ENCODE measurements at places on chromosomes 5 and 9.

DNA sequence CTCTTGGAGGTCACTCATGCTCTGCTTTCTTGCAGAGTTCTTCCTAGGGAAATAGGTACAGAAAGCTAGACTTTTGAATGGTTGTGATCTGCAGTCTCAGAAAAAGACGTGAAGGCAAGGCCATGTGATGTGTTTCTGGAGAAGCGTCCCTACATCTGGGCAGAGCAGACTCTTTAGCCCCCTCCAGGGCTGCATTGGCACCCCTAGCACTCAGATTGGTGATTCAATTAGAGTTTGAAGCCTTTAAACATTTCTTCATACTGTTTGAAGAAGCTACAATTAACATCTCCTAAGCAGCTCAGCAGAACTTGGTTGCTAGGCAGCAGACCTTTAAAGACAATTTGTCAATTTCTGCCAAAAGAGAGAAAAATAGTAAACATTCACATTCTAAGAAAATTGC is 21.6 kb downstream of the JADE2 start:
- no peak for DNase-seq

DNA sequence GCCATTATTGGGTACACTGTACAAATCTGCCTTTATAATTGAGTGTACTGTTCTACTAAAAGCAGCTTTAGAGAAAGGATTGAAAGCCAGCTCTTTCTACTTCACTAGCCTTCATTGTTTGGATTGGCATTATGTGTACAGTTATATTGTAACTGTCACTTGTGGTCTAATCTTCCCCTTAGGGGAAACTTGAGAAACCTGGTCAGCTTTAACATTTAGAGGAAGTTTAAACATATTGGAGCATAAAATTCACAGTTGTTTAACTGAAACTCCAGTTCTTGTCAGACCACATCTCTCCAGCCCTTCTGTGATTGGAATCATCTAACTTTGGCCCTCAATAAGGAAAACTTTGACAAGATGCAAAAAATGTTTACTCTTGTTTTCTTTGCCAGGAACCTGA is 24.6 kb downstream of the PIK3R1 start:
- DNase-seq: no peak

DNA sequence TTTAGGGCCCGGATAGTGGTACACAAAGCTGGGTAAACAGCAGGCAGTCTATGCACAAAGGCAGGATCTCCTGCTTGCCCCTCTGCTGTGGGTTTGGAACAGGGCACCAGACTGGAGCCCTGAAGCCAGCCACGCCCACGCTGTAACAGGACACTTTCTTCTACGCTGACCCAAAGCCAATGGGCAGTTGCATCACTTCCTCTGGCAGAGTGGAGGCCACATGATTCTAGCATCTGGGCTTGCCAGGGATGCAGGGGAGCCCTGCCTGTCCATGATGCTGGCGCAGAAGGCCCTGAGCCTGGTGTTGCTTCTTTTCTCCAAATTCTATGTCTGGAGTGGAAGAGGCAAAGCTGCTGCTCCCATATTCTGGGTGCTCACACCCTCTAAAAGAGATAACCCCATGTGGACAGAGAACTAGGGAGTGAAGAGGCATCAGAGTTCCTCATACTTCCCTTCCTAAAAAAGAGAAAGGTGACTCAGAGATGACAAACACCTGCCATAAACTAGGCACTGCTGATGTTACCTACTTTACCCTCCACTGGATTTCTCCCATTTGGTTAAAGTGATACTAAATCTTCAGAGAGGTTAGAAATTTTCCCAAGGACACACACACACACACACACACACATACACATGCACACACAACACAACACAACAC is 260.3 kb upstream of the KLF4 start:
- DNase-seq: peak; percentile 89

- DNase-seq: no peak
These were observed 139.9 kb downstream of the KCTD16 start for GRCh38 chr5:144310621-144311020.

DNA sequence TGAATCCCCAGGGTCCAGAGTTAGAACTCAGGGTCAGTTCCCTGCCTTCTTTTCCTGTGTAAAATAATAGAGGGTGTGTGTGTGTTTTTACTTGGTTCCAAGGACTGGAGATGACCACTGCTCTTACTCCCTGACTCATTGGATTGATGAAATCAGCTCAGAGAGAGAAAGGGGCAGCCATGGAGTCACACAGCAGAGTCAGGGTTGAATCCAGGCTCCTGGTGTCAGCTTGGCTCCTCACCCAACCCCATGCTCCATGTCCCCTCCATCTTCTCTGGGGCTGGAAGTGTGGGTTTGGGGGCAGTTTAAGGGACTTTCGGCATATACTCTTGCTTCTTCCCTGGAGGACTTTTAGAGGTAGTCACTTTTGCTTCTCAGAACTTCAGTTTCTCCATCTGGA is 21.6 kb downstream of the DAB2IP start:
- no peak for DNase-seq

DNA sequence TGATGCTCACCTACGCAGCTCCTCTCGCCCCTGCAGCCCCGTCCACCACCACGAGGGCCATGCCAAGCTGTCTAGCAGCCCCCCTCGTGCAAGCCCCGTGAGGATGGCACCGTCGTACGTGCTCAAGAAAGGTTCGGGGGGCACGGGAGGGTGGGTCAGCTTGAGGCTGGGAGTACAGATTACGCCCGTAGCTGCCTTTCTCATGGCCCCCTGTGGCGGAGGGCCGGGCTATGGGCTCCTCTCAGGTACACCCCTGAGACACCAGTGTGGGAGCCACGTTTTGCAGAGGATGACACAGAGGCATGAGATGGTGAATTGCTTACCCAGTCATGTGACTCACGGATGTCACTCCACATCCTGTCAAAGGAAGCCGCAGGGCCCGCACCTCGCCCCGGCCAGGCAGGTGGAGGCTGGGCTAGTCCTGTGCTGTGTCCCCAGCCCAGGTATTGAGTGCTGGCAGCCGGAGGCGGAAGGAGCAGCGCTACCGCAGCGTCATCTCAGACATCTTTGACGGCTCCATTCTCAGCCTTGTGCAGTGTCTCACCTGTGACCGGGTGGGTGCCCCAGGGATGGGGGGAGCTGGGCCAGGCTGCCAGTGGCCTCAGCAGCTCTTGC is 33.7 kb downstream of the USP20 start:
- DNase-seq: no peak

GRCh38 chr5:118551031-118551430 is 437.3 kb downstream of the DTWD2 start:
- DNase-seq: no peak

- DNase-seq: no peak
These were observed 15.7 kb upstream of the TSSK1B start for GRCh38 chr5:113450462-113450861.

DNA sequence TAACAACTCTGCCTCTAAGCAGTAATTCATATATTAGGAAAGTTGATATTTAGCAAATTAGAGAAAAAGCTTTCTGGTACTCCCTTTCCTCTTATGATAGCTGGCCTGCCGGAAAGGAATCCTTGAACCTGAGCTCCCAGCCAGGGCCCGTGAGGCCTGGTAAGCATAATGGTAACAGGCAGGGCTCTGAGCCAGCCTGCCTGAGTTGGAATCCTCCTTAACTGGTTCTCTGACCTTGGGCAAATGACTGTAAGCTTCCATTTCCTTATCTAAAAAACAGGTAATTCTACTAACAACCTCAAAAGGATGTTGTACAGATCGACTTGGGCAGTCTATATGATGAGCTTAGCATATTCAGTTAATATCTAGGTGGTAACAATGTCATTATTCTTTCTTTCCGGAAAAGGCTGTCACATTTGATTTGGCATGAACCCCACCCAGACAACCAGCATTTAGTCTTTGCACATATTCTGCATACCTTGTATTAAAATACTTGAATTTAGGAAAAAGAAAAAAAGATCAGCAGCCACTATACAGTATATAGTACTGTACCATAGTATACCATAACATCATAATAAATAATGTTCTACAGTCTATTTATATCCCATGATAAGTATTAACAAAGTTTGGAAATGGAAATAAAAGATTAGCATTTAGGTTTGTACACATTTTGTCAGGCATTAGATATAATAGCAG is 55.7 kb upstream of the MAP3K1 start:
- DNase-seq: no peak

GRCh38 chr9:136726118-136726517 is 13.7 kb downstream of the DIPK1B start:
- DNase-seq: no peak

GRCh38 chr9:119167267-119167666 is 202.0 kb downstream of the BRINP1 start:
- DNase-seq: no peak

- DNase-seq: no peak
These were observed 97.5 kb downstream of the HSPA4 start for GRCh38 chr5:133149345-133149744.

Data from midbrain (tissue), 1 donor.